ENCODE measurements at places on chromosomes 6 and 20.

- DNase-seq: no peak
Measured at GRCh38 chr6:37131104-37131959, 38.6 kb upstream of the PIM1 start.

GRCh38 chr6:89679215-89680120, 40.9 kb upstream of the LYRM2 start:
- no peak for DNase-seq

DNA sequence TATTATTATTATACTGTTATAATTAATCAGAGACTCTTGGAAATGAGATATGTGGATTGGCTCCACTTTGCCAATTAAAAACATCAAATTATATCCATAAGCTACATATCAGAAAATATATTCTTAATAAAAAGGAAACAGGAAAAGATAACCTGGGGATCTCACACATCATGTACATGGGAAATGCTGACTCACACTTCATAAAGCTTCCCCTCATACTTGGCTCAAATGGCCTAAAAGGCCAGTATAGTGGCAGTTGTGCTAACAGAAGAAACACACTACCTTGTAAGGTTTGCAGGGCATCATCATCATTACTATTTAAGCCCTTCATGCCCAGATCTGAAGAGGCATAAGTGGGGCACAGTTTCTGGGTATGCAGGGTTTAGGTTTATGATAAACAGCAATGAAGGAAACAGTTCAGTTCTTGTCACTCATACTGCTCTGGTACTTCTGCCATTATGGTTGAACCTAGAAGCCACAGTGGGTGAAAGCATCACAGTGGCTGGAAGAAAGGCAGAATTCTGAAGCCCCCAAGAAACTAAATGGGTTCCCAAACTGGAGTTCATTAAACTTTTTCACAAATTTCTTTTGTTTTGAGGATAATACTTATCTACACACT, 60.6 kb downstream of the BTBD9 start:
- no peak for DNase-seq

- DNase-seq: peak; percentile 31
Measured at GRCh38 chr6:7148100-7148822, 40.5 kb downstream of the RREB1 start.

- no peak for DNase-seq
Measured at GRCh38 chr20:8234580-8234979, 102.5 kb downstream of the PLCB1 start.

DNA sequence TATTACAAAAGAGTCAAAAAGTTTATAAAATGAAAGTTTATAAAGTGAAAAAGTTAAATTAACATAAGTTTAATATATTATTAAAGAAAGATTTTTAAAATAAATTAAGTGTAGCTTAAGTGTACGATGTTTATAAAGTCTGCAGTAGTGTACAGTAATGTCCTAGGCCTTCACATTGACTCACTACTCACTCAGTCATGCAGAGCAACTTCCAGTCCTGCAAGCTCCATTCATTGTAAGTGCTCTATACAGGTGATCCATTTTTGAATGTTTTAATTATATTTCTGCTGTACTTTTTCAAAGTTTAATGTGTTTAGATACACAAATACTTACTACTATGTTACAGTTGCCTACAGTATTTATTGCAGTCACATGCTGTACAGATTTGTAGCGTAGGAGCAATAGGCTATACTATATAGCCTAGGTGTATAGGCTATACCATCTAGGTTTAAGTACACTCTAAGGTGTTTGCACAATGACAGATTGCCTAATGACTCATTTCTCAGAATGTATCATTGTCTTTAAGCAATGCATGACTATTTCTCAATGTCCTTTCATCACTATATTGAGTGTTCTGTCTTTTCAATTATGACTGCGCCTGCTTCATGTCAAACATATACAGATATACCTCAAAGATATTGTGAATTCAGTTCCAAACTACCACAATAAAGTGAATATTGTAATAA, 1110.3 kb upstream of the MAP3K7 start:
- DNase-seq: no peak

- DNase-seq: peak; percentile 70
Measured at GRCh38 chr6:127464161-127464880, 5.1 kb upstream of the KIAA0408 start.

DNA sequence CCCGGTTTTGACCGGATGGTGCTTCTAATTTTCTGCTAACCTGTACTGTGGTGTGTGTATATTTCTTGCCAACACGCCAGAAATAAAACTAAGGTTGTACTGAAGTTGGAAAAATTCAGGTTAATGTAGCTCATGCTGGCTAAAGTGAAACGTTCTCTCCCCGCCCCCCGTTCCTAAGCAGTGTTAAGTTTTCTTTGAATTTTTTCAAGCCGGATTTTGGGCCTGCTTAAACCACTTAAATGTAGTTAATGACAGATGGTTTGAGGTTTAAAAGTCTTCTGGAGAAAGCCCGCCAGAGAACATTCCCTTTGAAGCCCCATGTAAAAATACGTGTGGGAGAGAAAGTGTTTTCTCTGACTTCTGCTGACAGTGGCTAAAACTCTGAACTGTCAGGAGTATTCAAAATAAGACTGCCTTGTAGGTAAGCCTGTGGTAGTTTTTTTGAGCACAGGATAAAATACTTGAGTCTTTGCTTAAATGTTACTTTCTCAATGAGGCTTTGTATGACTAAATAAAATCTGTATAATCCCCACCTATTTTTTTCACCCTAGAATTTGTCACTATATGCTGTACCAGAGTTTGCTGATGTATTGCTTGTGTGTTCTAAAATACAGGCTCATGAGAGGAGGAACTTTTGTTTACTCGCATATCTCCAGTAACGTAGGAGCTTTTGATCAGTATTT, 101.3 kb downstream of the OR2B2 start:
- no peak for DNase-seq

GRCh38 chr6:166360243-166361076, 18.1 kb upstream of the SFT2D1 start:
- peak; percentile 33 for DNase-seq

- peak; percentile 37 for DNase-seq
Measured at GRCh38 chr6:115753446-115753845, 307.2 kb downstream of the FRK start.

DNA sequence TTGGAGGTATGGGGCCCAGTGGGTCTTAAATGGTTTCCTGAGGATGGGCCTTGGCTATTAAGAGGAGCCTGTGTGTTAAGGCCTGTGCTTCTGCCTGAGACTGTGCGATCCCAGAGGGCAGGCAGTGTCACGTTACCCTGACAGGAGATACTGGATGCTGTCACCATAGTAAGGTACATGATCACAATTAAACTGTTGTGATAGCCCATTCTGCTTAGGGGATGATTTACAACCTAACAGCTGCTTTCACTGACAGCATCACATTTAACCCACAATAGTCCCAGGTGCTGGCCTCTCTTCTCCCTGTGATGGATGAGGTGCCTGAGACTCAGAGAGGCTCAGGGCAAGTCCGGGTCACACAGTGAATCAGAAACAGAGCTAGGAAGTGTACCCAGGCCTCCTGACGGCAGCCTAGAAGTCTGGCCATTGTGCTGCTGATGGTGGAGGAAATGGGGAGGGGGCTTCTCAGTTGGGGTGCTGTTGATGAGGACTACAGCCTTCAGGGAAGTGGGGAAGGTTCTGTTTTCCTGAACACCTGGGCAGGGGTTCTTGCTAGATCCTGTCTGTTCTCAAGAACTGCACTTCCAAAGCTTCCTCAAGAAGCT, 97.3 kb downstream of the MDGA1 start:
- no peak for DNase-seq

DNA sequence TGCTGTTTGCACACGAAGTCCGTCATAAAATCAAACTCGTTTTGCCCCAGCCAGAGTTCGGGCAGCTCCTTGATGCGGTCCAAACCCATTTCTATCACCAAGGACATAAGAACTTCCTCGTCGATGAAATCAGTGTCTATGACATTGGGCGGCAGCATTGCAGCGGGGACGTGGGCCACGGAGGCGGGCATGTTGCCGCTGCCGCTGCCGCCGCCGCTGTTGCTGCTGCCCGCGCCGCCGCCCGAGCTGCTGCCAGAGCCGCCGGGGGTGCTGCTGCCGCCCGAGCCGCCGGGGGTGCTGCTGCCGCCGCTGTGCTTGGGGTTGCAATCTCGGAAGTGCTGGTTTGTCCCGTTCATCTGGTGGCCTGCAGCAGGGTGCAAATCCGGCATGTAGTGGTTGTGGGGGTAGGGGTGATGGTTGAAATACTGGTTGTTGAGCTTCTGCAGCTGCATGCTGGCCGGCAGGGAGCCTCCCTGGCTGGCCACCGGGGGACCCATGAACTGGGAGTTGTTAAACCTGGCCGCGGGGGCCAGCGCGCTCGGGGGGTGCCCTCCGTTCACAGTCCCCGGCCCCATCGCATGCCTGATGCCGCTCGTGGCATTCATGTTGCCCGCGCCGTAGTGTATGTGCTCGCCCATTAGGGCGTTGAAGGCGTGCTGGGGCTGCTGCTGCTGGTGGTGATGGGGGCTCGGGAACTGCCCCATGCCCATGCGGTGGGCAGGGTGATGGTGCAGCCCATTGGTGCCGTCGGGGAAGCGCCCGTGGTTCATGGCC, 1.1 kb downstream of the CITED2 start:
- DNase-seq: no peak

DNA sequence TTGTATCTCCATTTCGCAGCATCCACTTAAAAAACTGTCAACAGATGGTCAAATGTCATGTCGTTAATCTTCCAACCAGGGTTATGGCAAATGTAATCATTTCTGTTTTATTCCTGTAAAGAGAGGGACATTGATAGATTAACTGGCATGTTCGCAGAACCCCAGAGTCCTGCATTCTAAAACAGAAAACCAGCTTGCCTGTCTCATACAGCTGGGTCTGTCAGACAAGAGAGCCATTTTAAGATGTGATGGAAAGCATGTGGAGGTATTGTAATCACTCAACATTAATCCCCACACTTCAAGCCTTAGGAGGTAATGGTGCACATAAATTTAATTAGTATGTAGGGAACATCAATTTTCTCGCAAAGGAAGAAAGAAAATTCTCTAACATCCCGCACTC, 4.4 kb downstream of the SMLR1 start:
- DNase-seq: no peak

- DNase-seq: no peak
Measured at GRCh38 chr6:24554474-24554873, 59.7 kb downstream of the ALDH5A1 start.

GRCh38 chr6:1464781-1465370, 75.5 kb downstream of the FOXF2 start:
- no peak for DNase-seq

DNA sequence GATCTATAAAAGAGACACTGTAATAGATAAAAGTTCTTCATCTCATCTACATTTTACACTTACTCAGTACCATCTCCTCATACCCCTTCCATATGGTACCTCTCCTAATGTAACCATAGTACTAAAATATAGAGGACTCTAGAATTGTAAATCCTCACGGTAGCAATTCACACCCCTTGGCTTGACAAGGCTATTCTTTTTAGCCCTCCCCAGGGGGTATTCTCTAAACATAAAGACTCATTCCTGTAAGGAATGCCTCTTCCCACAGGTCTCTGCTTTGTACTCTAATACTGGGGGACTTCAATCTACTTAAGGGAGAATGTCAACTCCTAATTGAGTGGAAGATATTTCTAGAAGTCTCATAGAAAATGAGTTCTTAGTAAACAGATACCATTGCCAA, 85.9 kb downstream of the VIP start:
- no peak for DNase-seq

- no peak for DNase-seq
Measured at GRCh38 chr20:25242231-25242630, 5.7 kb upstream of the PYGB start.

DNA sequence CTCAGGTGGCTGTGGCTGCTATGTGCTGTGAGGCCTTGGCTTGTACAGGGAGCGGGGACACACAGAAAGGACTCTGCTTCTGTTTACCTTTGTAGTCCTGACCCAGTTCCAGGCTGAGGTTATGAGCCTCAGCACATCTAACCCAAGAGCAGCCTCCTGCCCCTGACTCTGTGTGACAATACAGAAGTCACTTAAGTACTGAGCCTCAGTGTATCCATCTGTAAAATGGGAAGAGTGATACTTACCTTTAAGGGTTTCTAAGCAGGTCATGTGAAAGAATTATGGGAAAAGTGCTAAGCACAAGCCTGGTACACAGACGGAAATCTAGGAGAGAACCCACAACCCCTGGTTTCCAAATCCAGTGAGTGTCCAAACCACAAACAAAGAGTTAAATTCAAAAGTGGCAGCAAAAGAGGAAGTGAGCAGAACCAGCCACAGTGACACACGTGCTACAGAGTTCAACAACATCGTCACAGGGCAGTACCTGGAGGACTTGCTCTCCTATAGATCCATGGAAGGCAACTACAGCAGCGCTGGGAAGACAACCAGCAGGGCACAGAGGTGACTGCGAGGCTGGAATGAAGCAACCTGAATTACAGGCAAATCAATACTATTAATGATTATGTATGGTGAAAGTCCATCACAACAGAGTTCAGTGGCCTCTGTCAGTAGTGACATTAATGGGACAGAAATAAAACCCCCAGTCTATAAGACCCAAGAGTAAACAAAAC, 12.5 kb downstream of the TRIM26 start:
- no peak for DNase-seq

GRCh38 chr6:53540129-53540692, 4.7 kb downstream of the GCLC start:
- no peak for DNase-seq

All from NCI-H226 (cell line).